ENCODE measurements at places on chromosomes 13 and 19.

- DNase-seq = no peak
Measured at GRCh38 chr13:27971776-27972477, 2.8 kb upstream of the CDX2 start.

DNA sequence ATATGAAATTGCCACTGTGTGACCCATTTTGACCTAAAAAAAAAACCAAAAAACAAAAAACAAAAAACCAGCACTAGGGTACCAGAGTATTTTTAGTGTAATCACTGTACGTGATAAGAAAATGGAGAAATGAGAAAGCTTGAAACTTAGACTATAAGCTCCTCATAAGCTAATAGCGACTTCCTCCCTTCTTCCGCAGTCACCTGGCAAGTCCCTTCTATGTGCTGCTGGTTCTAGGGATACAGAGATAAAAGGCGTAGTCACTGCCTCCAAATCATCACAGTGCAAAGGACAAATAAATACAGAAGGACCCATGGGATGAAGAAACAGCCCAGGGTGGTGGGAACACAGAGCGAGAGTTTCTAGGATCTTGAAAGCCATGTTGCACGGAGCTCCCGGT lies 190.3 kb downstream of the TM9SF2 start:
- no peak for DNase-seq

DNA sequence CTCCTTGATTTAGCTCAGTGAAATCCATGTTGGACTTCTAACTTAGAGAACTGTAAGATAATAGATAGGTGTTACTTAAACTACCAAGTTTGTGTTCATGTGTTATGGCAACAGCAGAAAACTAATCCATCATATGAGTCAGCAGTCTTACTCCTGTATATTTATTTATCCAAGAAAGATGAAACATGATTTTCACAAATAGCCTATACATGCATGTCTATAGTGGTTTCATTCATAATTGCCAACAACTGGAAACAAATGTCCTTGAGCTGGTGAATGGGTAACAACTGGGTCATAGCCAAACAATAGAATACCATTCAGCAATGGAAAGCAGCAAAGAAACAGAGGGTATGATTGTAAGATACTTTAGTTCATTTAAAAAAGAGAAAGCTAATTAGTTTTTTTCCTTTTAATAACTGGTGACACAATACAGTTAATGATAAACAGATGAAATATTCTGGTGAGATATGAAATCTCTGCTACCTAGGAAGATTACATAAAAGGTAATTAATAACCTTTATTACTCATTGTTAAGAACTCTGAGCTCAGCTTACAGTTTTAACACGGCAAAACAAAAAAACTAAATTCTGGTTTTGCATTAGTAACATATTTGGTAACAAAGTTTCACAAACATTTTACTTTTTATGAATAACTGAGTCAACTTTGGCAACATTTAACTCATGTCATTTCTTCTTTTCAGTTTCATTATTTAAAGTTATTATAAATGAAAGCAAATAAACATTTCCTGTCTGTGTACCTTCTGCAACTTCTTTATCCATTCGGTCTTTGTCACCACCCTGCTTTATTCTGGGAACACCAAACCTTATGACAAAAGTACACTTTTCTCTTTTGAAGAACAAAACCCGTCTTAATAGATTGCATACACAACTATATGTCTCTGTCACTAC lies 181.3 kb downstream of the LIG4 start:
- no peak for DNase-seq

- DNase-seq = no peak
Measured at GRCh38 chr19:56132316-56132822, 8.7 kb upstream of the ZNF444 start.

- no peak for DNase-seq
Measured at GRCh38 chr13:29817604-29818378, 32.6 kb downstream of the UBL3 start.

- no peak for DNase-seq
Measured at GRCh38 chr13:74000876-74001275, 133.3 kb downstream of the KLF12 start.

DNA sequence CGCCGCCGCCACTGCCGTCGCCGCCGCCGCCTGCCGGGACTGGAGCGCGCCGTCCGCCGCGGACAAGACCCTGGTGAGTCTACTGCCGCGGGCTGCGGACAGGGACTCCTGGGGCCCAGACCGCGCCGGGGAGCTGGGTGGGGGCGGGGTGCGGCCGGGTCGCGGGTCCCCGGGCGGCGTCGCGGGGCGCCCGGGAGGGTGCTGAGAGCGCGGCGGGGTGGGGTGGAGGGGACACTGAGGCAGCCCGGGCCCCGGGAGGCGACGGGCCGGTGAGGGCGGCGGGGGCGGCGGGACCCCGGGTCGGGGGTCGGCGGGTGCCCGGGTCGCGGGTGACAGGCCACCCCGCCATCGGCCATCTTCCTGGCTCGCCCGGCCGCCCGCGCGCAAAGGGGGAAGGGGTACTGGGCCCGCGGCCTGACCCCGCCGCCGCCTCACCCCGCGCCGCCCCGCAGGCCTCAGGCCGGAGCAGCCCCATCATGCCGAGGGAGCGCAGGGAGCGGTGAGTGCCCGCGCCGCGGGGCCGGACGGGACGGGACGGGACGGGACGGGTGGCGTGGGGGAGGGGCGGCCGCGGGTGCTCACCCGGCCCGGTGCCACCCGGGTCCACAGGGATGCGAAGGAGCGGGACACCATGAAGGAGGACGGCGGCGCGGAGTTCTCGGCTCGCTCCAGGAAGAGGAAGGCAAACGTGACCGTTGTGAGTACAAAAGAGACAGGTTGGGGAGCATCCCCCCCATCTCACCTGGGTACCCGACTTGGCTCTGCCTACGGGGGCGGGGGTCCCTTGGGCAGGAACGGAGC lies 489 bp downstream of the CCNE1 start:
- DNase-seq = peak; percentile 56

DNA sequence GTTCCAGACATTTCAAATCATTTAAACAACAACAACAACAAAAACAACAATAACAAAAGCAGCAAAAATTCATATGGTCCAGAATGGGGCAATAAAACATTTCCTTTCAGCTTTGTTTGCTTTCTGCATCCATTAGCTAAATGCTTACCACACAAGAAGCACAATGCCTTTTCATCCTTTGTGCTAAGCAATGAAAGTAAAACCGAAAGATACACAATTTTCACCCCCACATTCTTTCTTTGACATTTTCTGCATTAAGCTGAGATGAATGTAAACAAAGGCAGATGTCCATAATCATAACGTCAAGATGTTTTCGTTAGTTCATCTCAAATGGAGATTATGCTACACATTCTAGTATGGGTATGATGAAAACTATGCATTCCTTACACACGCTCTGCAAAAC lies 568.5 kb downstream of the SLITRK6 start:
- DNase-seq = no peak

DNA sequence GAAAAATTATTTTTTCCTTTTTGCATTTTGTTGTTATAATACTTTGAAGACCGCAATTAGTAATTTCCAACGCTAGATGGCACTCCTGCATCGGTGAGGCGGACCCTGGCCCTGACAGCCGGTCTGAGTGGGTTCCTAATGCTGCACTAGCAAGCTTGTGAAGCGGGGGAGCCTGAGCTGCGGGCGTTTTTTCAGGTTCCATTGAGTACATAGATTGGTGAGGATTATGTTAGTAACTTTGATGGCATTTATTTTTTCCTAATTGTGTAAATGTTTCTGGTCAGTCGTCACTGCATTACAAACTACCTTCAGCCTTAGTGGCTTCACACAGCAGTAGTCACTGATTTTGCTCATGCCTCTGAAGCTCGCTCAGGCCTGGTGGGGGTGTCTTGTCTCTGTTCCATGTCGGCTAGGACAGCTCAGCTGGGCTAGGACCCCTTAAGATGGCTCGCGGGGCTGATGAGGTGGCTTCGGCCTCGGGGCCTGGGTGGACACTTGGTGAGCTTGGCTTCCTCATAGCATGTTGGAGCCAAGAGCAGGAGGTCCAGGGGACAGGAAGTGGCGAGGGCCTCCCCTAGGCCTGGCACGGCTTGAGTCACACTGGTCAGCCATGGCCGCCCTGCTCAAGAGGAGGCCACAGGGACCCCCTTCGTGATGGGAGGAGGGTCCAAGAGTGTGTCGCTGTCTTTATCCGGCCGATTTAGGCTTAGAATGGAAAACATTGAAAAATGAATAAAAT lies 25.0 kb downstream of the ERCC5 start:
- peak; percentile 32 for DNase-seq

DNA sequence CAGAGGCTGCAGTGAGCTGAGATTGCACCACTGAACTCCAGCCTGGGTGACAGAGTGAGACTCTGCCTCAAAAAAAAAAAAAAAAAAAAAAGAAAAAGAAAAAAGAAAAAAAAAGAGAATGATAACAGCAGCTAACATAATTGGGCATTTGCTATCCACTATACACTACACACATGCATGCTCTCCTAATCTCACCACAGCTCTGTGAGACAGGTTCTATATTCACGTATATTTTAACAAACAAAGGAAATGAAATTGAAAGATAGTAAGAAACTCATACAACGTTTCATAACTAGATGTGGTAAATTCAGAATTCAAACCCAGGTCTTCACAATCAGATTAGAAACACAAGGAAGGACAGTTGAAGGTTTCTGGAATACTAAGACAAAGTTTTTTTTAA lies 265.7 kb downstream of the DIAPH3 start:
- no peak for DNase-seq

DNA sequence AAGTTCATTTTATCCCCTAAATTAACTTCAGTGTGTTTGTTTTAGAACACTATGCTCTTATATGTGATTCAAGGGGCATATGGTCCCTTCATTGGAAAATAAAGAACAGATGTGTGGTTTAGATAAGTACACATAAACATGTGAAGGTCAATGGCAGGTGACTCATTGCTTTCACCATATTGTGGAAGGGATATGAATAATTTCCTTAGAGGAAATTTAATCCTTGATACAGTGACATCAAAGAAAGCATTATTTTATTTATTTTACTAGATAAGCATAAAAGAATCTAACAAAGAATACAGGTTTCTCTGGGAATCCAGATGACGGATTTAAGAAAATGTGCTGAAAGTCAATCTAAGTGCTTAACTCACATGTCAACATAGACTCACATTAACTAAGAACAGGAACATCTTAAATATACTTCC lies 373.5 kb downstream of the KCTD12 start:
- no peak for DNase-seq

GRCh38 chr19:4059891-4060620 lies 6.6 kb downstream of the ZBTB7A start:
- DNase-seq = peak; percentile 75

- no peak for DNase-seq
Measured at GRCh38 chr13:58953638-58954037, 1210.1 kb downstream of the DIAPH3 start.
